ENCODE measurements at places on chromosomes 1 and 21.

DNA sequence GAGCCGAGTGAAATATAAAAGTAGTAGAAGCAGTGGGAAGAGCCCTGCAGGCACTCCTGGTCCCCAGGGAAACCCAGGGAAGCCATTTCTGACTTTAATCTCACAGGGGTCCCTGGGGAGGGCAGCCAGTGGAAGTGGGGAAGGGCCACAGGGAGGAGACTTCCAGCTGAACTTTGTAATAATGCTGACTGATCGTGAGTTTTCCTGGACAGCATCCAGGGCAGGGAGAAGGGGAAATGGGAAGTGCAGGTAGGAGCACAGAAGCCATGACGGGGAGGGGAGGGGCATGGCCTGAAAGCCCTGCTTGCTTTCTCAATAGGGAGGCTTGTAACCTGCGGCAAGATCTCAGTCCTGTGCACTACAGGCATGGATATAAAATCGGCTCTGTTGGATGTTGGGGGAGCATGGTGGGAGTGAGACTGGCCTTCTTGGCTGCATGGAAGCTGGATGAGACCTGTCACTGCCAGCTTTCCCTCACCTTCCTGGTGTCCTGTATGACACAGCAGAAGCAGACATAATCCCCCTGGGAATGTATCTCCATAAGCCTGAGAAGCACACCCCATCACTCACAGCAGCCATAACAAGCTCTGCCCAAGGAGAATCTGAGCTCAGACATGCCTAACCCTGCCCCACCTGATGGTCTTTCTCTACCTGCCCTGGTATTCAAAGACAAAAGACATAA is 15.1 kb upstream of the MX1 start:
- no peak for DNase-seq

DNA sequence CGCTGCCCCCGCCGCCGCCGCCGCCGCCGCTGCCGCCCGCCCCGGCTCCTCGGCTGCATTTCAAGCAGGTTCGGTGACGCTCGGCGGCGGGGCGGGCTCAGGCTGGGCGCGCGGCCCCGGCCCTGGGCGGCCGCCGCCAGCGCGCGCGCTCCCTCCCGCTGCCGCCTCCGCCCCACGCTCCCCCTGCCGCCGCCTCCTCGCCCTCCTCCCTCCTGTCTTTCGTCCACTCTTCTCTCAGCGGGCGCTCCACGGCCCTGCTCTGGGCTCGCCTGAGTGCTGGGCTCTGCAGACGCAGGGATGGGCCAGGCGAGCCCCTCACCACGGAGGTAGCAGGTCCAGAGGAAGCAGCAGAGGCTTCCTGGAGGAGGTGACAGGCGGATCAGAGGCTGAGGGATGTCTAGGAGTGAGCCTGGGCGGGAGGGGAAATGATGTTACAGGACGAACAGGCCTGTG is at the start of gene LRP8:
LRP8 (minus strand) TSS at position 62 of the 453 bp plus-strand sequence. CDS start 158 bp downstream, outside the sequence.
- peak; percentile 42 for DNase-seq

DNA sequence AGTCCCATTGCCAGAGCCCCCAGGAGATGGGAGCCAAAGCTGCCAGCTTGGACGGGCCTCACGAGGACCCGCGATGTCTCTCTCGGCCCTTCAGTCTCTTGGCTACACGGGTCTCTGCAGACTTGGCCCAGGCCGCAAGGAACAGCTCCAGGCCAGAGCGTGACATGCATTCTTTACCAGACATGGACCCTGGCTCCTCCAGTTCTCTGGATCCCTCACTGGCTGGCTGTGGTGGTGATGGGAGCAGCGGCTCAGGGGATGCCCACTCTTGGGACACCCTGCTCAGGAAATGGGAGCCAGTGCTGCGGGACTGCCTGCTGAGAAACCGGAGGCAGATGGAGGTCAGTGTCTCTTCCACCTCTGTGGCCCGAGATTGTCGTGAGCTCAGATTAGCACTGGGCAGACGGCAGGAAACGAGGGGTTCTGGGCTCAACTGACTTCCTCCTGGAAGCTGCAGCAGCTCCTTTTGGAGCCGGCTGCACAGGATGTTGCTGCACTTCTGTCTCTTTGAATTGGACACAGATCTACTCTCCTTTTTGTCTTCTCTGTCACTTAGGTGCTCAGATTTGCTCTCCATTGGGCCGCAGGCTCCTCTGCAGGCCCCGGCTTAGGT is 68.0 kb downstream of the DISC1 start:
- DNase-seq = no peak

GRCh38 chr1:28290851-28291250 is 31.5 kb downstream of the SESN2 start:
- no peak for DNase-seq

GRCh38 chr21:25133939-25134338 is 473.3 kb downstream of the MRPL39 start:
- no peak for DNase-seq

DNA sequence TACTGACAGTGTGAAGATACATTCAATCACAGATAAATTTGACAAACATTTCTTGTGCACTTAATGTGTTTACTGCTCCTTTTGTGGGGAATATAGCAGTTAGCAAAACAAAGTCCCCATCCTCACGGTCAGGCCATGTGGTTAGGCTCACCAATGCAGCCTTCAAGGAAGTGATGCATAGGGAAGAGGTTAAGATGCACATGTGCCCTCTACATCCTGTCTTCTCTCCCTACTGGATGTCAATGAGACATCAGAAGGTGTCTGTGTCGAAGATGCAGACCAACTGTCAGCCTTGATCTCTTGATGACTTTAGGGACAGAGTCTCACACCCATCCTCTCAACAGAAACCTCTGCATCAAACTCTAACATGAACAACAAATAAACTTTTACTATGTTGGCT is 78.7 kb downstream of the FH start:
- no peak for DNase-seq

GRCh38 chr1:84853741-84854721 is 39.0 kb downstream of the LPAR3 start:
- no peak for DNase-seq

DNA sequence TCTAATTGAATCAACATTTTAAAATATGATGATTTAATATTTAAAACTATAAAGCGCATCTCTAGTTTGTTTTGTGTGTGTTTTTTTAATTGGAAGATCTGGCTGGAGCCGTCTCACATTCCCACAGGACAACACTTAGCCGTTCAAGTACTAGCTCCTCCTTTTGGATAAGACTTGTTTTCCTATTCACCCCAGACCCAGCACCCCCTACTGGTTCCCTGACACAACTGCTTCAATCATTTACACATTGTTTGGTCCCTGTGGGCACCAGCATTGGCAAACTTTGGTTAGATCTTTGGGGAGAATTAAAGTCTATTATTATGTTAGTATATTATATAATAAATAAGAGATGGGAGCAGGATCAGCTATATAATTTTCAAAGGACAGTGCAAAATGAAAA is 34.5 kb downstream of the TYW3 start:
- DNase-seq = no peak

GRCh38 chr1:204188959-204189639 is 7.2 kb downstream of the KISS1 start:
- DNase-seq = no peak

DNA sequence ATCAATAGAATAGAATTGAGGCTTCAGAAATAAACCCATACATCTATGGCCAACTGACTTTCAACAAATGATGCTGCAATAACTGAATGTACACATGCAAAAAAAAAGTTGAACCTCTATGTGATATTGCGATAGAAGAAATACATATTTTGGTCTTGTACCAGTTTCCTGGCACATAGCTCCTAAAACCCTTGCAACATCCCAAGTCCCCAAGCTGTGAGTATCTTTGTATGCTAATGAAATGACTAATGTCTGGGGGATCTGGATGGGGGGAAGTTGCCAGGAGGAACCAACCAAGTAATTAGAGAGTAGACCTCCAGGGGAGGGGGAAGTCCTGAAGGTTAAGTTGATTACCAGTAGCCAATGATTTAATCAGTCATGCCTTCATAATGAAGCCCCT is 24.4 kb downstream of the BLZF1 start:
- no peak for DNase-seq

DNA sequence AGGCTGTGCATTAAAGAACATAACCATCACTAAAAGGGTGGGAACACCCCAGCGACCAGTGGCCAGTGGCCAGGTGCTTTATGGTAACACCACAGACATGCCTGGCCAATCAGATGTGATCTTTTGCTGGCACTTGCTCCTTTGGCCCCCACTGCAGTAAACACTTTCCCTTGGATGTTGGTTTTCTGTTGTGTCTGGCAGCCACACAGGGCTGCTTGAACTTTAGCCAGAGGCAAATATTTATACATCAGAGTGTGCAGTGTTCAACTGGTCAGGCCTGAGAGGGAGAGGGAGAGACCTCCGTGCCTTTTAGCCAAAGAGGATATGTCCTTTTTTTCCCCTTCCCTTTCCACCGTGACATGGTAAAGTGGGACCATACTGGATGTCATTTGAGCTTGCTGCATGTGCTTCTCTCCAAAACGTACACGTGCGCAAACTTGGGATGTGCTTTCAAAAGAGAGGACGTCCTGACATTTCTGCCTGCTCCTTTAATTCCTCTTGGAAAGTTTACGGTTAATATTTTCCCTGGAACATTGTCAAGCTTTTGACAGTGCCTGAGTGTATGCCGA is 101.2 kb downstream of the NFIA start:
- DNase-seq = no peak

GRCh38 chr1:29306471-29307140 is 70.3 kb downstream of the PTPRU start:
- no peak for DNase-seq

GRCh38 chr1:32702599-32703478 is at the start of gene SYNC:
Gene SYNC (minus strand): TSS chr1:32702770. CDS start chr1:32702660, 110 bp downstream.
- DNase-seq = no peak

DNA sequence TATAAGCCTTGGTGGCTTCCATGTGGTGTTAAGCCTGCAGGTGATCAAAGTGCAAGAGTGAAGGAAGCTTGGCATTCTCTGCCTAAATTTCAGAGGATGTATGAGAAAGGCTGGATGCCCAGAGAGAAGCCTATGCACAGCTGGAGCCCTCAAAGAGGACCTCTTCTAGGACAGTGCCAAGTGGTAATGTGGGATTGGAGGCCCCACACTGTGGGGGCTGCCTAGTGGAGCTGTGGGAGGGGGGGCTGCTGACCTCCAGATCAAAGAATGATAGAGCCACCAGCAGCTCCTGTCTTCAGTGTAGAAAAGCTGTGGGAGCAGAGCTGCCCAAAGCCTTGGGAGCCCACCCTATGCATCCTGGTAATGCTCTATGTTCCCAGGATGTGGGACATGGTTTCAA is 1512.7 kb upstream of the TPTE start:
- DNase-seq = no peak

- no peak for DNase-seq
Measured at GRCh38 chr1:113940365-113941244, 11.5 kb downstream of the HIPK1 start.

DNA sequence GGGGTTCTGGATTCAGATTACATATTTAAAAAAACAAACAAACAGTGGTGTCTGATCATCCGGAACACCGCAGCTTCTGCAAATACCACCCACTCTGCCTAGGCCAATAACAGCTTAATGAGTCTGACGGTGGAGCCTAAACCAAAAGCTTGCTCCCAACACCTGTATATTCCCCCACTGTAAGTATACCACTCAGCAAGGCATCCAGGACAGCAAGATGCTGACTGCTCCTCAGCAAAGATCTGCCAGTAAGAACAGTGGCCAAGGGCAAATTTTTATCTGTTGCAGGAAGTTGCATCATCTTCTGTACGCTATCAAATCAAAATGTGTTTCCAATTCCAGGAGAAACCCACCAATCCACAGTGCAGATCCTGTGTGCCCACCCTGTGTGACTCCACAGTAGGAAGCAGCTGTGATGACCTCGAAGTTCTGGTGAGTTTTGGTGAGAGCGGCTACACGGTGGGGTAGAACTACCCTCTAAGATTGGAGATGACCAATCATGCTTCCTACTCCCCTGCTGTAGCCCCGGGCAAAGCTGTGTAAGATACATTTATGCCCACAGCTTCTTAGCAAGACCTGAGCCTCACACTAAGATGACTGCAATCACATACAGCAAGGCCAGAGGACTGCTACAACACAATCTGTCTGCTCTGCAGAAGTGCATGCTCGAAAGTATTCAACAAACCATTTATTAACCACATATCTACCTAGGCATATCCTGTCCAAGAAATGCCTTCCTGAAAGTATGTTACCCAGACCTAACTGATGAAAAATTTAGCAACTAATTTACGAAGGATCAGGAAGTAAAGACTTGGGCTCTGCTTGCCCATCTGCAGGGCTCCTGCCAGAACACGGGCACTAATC is 30.5 kb downstream of the SIPA1L2 start:
- no peak for DNase-seq

DNA sequence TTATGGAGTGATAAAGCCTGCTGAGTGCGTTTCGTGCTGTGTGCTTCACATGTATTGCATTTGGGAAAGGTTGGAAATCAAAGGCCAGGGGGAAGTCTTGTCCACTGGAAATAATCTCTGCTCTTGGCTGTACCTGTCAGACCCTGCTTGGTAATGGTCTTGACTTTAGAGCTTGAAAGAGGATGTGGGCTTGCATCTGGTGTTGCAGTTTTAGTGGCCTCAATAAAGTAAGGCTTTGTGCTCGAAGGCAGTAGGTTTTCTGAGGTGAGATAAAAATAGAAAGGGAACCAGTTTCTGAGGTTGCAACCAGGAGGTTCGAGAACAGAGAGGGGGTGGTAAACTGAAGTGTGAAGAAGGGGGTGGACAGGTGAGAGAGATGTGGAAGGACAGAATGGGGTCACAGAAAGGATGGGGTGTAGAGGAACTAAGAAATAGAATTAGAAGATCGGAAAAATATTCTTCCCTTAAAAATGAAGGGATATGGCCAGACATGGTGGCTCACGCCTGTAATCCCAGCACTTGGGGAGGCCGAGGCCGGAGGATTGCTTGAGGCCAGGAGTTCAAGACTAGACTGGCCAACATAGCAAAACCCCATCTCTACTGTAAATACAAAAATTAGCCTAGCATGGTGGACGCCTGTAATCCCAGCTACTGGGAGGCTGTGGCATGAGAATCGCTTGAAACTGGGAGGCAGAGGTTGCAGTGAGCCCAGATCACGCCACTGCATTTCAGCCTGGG is 1.5 kb downstream of the S100PBP start:
- DNase-seq = peak; percentile 70

DNA sequence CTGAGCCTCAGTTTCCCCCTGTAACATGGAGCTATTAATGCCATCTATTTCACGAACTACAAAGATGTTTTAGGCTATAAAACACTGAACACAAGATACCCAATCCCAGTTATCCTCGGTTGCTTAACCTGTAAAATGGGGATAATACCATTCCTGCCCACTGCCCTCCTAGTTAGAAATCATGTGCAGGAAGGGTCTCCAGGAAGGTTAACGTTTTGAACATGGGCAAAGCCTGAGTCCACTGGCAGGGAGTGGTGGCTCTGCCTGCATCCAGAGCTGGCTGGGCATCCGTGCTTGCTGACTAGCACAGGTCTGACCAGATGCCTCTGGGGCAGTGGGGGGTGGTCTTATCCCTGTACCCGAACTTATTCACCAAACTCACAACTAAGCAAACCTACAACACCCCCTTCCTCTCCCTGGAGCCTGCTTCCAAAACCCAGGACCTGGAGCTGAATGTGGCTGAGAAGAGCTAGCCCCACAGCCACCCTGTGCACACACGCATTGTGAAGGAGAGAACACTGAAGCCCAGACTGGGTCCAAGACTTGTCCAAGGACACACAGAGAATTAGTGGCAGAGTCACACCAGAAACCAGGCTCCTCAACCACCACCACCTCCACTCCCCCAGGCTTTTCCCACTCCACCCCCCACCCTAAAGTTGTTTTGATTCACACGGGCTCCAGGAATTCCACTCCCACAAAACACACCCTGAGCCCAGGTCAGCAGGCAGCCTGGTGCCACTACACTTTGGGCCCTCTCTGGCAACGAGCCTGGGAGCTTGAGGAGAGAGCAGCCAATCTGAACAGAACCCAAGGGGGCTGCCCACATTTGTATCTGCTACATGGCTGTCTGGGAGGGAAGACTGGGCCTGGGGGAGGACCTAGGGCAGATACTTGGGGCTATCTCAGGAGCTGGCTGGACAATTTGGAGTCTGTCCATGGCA is 1.6 kb downstream of the E2F2 start:
- no peak for DNase-seq
